NCI-H345 (cell line): ENCODE measurements at places on chromosomes 13 and 19.
A peak's percentile ranks its signal among the peaks of the same experiment; 100 is the strongest.

- no peak for DNase-seq
Observed at GRCh38 chr19:15671891-15672579, 852 bp upstream of the CYP4F12 start.

DNA sequence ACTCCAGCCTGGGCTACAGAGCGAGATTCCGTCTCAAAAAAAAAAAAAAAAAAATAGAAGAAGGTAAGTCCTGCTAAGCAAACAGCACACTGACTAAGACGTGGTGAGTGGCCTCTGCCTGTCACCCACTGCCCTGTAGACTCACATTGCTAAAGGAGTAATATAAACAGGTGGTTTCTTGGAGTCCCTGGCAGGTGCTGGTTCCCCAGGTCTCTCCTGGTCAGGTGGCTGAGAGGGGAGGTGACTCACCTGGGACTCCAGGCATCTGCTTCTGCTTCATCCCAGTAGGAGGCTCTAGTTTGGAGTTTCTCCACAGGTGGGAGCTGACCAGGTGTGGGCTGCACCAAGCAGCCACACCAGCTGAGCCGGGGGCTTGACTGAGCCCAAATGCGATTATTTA lies at the start of gene OR10H1:
Gene OR10H1 (minus strand): TSS at position 359 of the 400 bp plus-strand sequence. CDS start 7,627 bp downstream, outside the sequence.
- no peak for DNase-seq

GRCh38 chr13:74986609-74987008 lies 495.4 kb downstream of the TBC1D4 start:
- DNase-seq, result no peak

DNA sequence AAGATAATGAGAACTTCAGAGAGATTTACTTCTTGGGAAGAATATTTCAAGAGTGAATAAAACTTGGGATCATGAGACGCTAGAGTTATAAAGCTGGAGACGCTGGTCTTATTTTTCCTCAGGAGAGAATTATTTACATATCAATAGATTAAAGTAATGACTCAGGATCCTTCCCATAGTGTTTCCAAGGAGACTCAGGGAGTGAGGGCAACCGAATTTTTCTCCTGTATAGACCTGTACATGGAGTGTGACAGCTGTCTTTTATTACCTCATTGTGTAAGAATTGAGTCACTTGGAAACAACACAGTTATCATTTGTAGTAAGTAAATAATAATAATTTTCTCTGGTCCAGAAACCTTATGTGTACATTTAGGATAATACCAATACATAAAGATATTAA lies 1905.5 kb downstream of the OLFM4 start:
- DNase-seq, result no peak

- DNase-seq, result no peak
Observed at GRCh38 chr19:29807870-29808405, 3.9 kb upstream of the CCNE1 start.

DNA sequence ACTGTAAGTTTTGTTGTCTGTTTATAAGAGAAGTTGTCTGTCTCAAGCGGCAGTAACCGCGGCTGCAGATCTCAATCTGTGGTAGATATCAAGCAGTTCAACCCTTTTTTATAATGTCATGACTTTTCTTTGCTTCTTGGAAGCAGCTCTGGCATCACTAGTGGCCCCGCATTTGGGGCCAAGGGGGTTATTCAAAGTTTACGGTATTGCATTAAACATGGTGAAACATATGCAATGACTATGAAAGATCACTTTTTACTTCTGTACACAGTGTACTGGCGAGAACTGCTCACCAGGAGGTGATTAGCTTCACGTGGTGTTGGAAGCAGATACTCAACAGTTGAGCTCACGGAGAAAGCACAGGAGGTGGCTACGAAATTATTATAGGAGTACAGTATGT lies 4.6 kb upstream of the FFAR3 start:
- no peak for DNase-seq

DNA sequence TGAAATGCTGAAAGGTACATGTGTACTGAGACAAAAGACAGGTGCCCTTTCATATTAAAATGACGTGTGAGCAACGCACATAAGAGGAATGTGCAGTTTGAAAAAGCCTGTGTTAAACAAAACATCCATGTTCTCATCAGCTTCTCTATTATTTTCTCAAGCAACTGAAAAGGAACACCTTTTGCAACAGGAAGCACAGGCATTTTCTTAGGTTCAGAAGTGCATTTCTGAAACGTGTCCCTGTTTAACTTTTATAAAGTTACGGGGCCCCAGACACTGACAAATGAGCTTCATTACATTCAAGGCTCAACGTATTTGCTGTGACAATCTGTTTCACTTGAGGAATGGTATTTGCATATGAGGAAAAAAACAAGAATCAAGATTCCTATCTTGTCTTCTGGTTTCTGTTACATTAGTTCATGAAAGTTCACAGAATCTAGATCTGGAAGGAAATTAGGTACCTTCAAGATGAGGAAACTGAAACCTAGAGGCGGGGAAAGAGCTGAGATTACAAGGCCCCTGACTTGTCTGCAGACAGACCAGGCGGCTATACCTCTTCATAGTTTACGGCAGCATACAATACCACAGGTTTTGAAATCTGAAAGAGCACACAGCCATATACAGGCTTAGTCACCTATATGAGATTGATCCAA lies 431.7 kb downstream of the KLF12 start:
- DNase-seq, result no peak

- DNase-seq, result no peak
Observed at GRCh38 chr19:12513531-12514061, 29.0 kb upstream of the ZNF709 start.

DNA sequence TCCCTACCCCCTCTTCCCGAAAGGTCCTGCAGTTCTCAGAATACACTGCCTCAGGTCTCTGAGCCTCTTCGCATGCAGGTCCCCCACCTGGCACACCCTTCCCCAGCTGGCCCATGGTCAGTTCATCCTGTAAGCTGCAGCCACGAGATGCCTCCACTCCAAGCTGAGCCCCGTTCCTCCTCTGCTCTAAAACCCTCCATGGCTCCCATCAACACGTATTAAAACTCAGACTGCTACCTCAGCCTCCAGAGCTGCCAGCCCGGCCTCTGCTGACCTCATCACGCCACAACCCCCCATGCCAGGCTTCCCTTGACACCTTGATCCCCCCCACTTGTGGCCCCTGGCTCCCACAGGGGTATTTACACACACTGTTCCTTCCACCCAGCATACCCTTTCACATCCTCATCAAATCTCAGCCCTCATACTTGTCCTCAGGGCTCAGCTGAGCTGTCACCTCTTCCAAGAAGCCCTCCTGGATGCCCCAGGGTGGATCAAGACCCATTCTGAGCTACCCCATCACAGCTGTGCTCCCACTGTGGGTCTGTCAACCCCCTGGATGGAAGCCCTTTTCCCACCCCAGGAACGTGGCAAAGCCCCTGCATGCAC lies 48.9 kb downstream of the PTPRS start:
- no peak for DNase-seq

DNA sequence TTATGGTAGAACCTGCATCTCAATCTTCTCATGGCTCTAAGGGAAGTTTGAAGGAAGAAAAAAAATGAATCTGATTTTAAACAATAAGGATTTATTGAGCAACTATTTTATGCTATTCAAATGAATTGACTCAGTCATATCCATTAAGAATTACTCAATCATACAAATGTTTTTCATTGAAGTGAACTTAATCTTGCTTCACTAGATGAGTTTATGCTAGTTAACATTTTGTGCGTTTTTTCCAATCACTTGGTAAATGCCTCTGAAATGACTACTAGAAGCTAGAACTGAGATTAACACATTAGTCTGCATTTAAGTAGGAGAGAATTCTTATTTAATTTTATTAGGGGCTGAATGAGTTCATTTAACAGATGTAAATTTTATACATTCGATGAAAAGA lies 25.2 kb downstream of the RXFP2 start:
- no peak for DNase-seq

- DNase-seq, result no peak
Observed at GRCh38 chr19:42196011-42197001, 21.2 kb downstream of the DEDD2 start.

GRCh38 chr19:19613506-19613905 lies 5.0 kb downstream of the PBX4 start:
- DNase-seq, result no peak

GRCh38 chr19:6267552-6268381 lies 12.0 kb downstream of the MLLT1 start:
- no peak for DNase-seq

- DNase-seq, result peak; percentile 85
Observed at GRCh38 chr19:5536337-5536894, 31.3 kb downstream of the TINCR start.

- DNase-seq, result no peak
Observed at GRCh38 chr19:10430505-10431253, 10.3 kb downstream of the PDE4A start.

DNA sequence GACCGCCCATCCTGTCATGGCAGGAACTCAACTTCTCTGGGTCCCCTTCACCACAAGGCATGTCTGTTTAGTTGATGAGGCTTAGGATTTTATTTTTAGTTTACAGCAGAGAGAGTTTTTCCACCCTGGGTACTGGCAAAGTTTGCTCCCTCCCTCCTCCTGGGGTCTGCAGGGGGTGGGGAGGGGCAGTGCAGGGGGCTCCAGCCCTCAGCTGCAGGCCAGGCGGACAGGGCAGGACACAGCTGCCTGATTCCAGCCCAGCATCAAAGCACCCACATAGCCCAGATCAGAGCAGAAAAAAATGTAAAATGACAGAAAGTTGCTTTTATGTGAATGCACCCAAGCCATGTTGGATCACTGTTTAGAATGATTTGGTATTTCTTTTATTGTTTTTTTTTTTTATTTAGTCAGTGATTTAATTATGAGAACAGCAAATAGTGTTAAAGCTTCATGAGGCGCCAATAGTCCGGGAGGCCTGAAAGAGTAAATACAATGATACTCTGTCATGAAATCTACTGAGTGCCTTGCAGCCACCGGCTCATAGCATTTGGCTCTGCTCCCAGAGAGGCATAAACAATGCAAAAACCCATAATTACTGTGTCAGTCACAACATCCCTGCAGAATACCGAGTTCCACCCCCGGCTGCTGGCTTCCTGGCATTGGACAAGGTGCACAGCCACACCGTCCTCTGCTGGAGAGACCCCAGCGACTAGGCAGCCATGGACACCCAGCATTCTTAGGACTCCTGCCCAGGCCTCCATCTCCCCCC lies 923.5 kb downstream of the UQCRFS1 start:
- peak; percentile 98 for DNase-seq

DNA sequence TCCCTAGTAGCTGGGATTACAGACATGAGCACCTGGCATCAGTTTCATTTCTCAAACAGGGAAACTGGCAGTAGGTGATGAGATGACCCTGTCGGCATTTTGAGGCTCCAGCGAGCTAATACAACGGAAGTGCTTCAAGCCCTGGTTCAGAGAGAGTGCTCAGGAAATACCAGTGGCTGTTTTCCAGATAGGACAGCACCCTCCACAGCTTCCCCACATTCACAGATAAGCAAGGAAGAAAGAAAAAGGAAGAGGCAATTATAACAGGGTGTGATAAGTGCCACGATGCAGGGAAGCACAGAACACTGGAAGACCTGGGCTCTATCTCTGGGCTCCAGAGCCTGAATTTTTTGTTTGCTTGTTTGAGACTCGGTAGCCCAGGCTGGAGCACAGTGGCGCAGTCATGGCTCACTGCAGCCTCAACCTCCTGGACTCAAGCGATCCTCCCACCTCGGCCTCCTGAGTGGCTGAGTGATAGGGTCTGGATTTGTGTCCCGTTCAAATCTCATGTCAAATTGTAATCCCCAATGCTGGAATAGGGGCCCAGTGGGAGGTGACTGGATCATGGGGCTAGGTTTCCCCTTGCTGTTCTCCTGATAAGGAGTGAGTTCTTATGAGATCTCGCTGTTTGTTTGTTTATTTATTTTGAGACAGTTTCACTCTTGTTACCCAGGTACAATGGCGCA lies 43.5 kb downstream of the PIN1 start:
- no peak for DNase-seq

DNA sequence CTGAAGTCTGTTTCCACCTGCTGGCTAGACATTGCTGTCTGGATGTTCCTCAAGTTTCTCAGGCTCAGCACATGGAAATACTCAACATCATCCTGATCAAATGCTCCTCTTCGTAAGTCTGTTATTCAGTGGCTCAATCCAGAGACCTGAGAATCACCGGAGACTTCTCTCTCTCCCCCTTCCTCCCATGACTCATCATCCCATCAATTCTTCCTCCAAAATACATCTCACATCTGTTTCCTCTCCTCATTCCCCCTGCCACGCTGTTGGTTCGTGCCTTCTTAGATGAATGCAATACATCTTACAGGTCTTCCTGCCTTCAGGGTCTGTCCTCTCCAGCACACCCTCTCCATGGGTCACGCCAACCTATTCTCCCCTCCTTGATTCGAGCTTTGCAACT lies 7.4 kb upstream of the RXFP2 start:
- DNase-seq, result no peak

GRCh38 chr13:27954406-27954851 lies 14.7 kb downstream of the CDX2 start:
- DNase-seq, result peak; percentile 38

GRCh38 chr13:19680751-19681150 lies 47.3 kb downstream of the MPHOSPH8 start:
- DNase-seq, result no peak

- no peak for DNase-seq
Observed at GRCh38 chr13:21364357-21364756, 94.7 kb downstream of the ZDHHC20 start.

DNA sequence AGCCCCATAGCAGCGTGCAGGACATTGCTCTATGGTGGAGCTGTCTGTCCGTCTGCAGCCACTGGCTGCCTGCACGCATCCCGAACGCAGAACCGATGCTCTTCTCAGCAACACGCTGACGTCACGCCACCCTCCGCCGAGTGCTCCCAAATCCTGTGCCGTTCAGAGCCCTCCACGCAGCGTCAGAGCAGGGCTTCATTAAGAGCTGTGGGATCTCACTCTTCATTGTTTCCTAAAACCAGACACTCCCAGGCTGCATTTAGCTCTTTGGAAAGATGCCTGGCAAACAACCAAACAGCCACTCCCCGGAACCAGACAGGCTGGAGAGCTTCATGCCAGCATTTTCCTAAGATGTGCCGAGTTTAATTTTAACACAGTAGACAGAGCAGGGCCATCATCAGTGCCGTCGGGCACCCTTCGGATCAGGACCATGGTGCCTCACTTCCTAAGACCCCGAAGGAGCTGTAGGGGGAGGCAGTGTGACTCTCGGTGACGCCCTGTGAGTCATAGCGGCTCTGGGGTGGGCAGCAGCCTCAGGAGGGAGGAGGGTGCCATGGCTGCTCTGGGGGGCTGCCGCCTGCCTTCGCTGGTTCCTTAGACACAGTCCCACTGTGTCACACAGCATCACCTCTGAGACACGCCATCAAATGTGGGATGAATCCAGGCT lies 131.5 kb upstream of the MCF2L start:
- no peak for DNase-seq

- no peak for DNase-seq
Observed at GRCh38 chr19:34018546-34018945, 153.8 kb upstream of the LSM14A start.

DNA sequence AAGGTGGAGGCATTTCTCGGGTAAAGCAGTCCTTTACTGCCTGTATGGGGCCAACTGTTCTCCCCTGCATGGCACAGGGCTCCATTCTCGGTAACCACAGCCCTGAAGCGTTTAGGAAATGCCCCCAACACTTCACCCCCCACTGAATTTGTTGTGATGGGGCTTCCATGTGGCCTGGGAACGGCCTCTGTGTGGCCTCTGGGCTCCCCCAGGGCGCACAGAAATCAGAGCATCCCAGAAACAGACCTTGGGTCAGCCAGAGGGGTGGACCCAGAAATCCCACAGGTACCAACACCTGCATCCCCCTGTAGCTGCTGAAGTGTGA lies 153.7 kb upstream of the VSTM2B start:
- DNase-seq, result no peak
